ENCODE measurements at places on chromosomes 16 and 17.

DNA sequence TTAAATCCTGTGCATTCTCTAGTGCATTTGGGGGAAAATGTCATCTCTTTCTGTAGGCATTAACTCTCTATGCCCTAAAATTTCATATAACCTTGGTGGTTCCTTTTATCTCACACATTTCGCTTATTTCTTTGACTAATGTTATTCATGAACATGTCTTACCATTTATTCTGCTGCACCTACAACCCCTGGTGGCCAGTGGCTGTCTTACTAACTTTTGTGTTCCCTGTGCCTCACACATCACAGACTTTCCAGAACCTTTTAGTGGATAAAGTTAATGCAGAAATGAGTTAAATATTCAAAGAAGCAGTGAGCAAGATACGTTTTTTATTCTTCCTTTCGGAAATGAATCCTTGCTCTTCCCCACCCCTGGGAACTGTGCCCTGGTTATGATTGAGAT is 111.9 kb downstream of the CDH13 start:
- DNase-seq, result no peak

- no peak for DNase-seq
Measured at GRCh38 chr16:57994778-57995177, 5.7 kb downstream of the ZNF319 start.

GRCh38 chr16:70692873-70693671 is 7.2 kb upstream of the MTSS2 start:
- no peak for DNase-seq

GRCh38 chr16:69181-69580 is 3.2 kb downstream of the RHBDF1 start:
- no peak for DNase-seq

DNA sequence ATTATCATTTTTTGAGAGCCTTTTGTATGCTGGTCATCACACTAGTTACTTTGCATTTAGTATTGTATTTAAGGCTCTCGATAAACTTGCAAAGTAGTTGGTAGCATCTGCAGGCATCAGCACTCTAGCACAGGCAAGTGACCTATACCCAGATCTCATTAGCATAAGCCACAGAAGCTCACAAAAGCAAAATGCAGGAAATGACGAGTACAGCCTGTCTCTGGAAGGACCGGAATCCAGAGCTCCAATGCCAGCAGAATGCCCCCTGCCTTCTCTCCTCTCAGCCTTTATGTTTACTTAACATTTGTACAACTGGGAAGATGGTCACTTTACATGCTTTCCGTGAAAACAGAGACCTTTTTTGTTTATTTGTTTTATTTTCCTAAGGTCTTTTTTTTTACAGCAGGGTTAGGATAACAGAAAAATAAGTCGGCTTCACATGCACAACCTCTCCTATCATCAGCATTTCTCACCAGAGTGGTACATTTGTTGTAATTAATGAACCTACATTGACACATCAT is 45.4 kb upstream of the MYOCD start:
- no peak for DNase-seq

DNA sequence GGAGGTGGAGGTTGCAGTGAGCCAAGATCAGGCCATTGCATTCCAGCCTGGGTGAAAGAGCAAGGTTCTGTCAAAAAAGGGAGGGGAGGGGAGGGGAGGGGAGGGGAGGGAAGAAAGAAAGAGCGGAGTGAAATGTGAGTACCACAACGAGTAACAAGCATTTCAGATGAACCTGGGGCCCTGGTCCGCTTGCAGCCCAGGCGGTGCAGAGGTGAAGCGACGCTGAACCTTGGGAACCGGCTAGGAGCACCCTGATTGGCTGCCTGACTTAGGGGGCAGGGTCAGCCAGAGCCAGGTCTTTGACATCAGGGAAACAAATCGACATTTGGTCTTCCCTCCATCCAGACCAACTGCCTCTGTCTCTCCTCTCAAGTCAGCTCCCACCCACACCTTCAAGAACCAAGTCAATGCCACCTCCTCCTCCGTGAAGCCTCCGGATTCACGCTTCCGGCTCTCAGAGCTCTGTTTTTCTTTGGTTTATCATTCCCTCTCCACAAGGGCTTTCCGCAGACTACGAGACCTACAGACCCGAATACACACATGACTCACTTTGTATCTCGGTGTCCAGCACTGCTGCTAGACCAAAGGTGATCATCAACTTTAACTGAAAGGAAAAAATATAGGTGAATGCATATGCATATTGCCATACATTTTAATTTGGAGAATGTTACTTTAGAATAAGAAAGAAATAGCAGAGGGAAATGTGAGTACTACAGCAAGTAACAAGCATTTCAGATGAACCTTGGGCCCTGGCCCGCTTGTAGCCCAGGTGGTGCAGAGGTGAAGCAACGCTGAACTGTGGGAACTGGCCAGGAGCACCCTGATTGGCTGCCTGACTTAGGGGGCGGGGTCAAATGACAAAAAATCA is 19.3 kb downstream of the OR1F1 start:
- DNase-seq, result no peak

DNA sequence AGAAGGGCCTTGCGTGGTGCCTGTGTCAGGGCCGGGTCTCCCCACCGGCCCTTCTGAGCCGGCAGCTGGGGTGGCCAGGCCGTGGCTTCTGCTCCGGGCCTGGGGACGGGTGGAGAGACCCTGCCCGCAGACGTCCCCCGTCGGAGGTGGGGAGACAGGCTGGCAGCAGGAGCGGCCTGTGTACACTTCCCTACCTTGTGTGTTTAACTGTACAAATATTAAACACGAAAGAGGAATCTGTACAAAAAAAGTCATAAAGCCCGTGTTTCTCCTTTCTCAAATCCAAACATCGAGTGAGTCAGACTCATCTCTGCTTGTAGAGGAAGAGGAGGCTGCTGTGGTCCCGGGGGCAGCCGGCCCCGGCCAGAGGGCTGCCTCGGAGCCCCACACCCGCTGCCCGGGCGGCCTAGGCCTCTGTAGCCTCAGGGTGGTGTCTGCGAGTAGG is 2.0 kb downstream of the CACNA1H start:
- no peak for DNase-seq

All from stimulated activated CD4-positive, alpha-beta T cell treated with anti-CD3 and anti-CD28 coated beads, Interleukin-12 subunit alpha, Interleukin-12 subunit beta, amount 100 ng/mL, for 4 hours (primary cell).